ENCODE measurements at places on chromosomes 2 and 18.

DNA sequence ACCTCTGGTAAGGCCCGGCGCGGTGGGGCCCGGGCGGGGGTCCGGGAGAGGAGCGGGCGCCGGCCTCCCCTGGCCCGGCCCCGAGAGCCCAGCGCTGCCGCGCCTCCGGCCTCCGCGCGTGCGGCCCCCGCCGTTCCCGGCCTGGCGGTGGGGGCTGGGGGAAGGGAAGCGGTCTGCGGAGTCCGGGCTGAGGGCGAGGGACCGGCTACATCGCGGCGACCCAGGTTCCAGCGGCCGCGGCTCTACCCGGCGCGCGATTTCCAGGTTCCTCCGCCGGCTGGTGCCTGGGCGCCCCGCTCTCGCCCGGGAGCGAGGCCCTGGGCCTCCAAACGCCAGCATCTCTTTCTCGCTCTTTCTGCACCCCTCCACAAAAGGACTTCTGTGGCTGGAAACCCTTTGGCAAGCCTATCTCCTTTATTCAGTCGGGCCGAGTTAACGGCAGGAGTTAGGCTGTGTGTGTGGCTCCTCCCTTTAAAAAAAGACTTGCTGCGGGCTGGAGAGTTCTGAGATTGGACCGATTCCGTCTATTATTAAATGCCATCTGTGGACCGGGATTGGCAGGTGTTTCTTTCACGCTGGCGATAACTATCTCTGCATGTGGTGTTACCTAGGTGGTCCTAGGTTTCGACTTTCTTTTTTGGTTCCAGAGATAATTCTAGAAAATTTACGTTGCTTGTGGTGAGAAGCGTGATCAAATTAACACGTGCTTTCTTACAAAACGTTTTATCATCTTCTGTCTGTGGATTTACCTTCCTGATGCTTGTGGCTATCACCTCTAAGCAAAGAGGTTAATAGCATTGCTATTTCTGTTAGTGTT lies 592 bp downstream of the ME2 start:
- no peak for DNase-seq

DNA sequence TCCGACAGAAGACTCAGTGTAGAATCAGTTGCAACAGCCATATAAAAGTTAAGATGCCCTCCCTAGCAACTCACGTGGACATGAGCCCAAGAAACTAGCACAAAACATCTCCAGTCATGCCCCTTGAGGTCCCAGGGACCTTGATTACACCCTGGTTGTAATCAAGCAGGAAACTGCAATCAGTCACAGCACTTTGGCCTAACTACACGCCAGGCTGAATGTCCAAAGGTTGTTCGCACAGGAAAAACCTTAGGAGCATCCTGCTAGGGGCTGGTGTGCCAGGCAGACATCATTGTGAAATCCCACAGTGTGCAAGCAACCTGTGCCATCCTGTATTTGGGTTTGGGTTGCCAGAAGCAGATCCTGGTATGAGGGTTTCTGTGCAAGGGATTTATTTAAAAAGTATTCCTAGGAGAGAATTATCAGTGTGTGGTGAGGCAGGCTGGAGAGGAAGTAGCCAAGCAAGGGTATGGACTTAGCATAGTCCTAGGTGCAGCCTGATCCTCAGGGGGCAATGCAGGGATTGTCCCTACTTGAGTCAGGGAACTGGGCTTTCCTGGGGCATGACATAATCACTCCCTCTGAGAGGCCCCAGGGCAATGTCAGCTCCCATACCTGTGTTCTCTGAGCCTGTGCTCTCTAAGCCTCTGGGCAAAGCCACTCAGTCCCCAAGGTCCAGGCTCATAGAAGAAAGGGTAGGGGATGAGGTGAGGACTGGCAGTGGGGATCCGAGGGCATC lies 17.8 kb upstream of the SULT1C2 start:
- DNase-seq = no peak

DNA sequence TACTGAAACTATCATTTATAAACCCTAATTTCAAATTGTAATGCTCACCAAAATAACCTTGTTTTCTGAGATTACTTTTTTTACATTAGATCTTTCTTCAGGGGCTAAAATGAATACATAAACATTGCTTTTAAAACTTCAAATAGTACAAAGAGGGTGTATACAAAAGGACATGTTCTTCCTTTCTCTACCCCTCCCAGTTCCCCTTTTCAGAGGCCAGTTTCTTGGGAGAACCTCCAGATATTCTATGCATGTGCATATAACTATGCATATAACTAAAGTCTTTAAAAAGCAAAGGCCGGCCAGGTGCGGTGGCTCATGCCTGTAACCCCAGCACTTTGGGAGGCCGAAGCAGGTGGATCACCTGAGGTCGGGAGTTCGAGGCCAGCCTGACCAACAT lies 10.6 kb upstream of the FAM117B start:
- DNase-seq = no peak

- peak; percentile 25 for DNase-seq
Measured at GRCh38 chr2:73981081-73982001, 3.4 kb upstream of the TET3 start.

GRCh38 chr2:152383702-152384101 lies 48.7 kb downstream of the FMNL2 start:
- DNase-seq = no peak

DNA sequence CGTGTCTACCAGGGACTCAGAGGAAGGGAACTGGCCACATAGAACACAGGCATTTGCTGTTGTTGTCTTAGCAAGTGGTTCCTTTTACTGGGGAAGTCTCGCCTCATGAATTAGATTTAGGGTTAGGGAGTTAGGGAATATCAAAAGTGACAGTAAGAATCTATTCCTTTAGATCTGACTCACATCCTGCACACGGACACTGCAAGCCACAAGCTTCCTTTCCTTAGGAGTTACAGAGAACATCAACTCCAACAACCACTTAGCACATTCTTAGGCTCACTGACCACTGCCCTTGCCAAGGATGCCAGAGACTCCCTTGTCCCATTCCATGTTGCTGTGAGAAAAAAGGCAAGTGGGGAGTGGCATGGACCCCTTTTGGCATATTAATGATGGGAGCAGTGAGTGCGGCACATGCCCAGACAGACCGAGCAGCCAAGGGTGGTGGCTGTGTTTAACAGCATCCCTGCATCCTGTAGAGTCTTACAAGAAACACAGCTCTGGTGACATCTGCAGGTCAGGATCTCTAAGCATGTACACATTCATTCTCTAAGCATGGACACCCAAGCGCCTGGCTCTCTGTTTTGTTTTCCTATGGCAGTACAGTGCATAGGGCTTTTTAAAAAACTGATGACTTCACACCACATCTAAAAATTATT lies 745.6 kb upstream of the RAB6C start:
- peak; percentile 22 for DNase-seq

GRCh38 chr2:241121008-241121407 lies 18.9 kb upstream of the MTERF4 start:
- no peak for DNase-seq

- DNase-seq = no peak
Measured at GRCh38 chr2:3260959-3261358, 116.7 kb downstream of the EIPR1 start.

GRCh38 chr2:122266636-122267035 lies 511.2 kb downstream of the TSN start:
- peak; percentile 79 for DNase-seq
